ENCODE measurements at places on chromosomes 6 and 20.
A peak's percentile ranks its signal among the peaks of the same experiment; 100 is the strongest.

- DNase-seq = no peak
Observed at GRCh38 chr6:11330413-11330760, 97.9 kb upstream of the NEDD9 start.

DNA sequence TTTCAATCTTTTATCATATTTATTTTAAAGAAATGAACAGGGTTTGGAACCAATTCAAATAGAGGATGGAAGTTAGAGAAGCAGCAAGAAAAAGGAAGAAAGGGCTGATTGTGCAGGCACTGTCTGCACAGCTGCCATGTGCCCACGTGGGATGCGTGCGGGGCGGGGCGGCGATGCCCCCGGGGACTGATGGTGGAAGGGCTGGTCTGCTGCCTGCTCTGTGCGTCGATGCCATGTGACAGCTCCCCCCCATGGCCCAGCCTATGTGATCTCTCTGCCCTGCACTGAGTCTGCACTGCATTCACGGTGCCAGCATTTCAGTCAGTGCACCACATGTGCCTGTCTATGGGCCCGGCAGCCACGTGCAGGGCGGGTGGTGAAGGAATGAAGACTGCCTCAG is 96.4 kb downstream of the IRF4 start:
- no peak for DNase-seq

DNA sequence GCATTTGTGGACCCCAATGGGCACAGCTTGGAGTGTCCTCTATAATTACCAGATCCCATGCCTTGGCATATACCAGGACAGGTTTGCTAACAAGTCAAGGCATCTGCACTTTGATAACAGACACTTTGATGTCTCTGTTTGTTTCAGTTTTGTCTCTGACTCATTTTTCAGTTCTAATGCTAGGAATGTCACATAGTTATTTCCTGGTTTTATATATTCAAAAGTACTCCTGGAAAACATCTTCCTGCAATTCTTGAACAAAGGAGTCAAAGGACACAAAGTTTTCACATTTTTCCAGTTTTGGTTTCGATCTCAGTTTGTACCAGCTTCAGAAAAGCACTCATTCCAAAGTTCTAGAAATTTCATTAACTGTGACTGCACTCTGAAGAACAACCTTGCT is 188.1 kb downstream of the FOXC1 start:
- no peak for DNase-seq

DNA sequence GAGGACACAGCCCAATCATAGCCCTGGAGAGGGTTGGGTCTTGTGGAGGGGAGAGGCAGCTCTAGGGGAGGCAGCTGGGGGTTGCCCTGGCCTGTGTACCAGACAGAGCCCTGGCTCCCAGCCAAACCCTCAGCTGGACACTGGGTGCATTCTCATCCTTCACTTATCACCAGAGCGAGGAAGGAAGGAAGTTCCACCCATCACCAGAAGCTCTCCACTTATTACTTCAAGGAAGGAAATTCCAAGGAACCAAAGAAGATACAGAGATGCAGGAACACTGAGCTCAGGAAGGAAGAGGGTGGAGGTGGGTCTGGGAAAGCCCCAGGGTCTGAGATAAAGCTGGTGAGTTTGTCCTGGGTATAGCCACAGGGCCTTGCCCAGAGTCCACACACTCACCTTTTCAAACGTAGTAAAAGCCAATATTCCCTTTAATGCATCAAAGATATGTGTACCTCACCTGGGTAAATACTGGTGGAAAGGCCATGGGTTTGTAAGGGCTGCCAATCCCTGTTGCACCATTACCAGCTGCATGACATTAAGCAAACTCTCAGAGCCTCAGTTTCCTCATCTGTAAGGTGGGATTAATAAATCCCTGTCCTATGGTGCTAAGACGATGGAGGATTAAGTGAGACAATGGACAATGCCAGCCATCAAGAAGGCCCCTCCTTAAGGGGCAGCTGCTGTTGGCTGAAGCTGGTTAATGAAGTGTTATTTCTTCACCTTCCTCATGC is 109.7 kb upstream of the NAA20 start:
- no peak for DNase-seq

GRCh38 chr20:35776513-35777101 is 4.8 kb downstream of the PHF20 start:
- DNase-seq = no peak

GRCh38 chr6:118146584-118146983 is 239.5 kb downstream of the SLC35F1 start:
- no peak for DNase-seq

DNA sequence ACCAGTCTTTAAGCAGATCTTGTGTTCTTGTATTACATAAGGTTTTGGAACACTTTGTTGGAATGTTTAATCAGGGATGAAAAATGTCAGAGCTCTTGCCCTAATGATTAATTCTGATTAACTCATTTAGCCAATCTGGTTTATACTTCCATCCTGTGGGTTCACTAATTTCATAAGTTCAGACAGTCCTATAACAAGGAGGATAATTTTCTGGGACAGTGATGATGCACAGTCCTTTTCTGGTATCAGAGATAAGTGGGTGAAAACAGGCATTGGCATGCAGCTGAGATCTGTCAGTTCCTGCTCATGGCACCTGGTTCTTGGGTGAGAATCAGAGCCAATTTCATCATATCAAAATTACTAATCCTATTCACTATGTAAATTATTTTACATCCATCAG is 125.0 kb upstream of the LAMA2 start:
- DNase-seq = no peak

DNA sequence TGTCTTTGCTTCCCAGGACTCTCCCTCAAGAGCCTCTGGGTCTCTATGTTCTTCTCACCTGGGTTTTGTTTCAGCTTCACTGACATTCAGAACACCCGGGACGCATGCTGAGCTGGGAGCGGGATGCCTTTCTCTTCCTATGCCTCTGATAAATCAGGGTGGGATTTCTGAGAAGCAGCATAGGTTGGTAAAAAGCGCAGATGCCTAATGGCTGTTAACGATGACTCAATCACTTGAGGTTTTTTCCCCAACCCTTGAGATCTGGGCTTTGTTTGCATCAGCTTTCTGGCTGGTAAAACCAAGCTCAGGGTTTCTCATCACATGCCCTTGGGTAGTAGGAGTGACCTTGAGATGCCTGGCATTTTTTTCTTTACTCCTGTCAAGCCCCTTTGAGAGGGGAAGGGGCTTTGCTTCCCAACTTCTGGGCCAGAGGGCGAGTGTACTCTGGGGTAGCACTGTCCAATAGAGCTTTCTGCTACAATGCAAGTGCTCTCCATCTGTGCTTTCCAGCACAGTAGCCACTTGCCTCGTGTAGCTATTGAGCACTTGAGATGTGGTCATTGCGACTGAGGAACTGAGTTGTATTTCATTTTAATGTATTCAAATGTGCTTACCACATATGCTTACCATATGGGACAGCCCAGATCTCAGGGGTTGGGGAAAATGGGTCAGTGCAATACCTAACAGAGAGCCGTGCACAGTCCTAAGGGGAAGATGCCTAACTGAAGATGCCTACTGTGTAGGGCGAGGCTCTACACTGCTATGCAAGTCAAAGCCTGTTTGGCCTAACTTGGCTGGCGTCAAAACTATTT is 69.1 kb downstream of the PPP1R14C start:
- DNase-seq = no peak

DNA sequence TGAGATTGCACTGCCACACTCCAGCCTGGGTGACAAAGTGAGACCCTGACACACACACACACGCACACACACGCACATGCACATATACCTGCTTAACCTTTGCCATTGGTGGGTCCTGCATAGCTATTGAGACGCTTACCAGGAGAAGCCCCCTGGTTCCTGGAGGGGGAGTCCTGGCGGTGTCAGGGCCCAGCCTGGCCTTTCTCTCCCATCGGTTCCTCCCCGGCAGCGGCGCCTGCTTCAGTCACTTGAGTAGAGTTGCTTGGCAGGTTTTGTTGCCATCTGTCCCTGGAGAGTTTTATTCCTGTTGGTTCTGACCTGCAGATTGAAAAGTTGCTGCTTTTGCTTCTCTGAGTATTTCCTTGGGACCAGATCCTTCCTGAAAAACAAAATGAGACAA is 20.6 kb upstream of the FAM209A start:
- no peak for DNase-seq

- DNase-seq = no peak
Observed at GRCh38 chr6:35311390-35312075, 13.9 kb downstream of the DEF6 start.

DNA sequence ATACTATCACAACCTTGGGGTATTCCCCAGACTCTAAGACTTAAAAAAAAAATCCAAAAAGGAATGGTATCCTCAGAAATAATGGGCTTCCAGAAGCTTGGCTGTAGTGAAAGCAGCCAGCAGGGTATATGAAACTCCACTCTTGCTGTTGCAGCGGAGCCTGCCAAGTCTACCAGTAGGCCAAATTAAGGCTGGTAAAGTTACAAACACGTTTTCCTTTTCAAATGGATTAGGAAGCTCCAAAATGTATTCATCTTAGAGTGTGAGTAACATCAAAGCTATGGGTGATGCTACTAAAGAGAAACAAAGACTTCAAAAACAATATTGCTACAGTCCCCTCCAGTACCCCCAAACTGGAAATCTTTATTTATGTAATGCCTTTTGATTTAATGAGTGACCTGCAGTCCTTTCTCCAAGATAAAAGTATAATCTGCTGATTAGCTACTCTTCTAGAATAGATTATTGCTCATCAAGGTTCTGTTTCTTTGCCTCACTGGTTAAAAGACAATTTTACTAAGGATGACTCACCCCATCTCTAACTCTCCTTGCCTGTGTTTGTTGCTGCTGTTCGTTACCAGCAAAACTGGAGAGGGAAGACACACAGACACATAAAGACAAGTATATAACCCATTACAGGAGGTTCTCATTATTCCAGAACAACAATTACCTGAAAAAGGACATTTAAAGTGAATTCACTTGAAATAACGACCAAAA is 84.9 kb downstream of the BTBD9 start:
- no peak for DNase-seq

- DNase-seq = no peak
Observed at GRCh38 chr20:55472704-55473103, 532.6 kb downstream of the CBLN4 start.

- no peak for DNase-seq
Observed at GRCh38 chr6:98636941-98637340, 197.4 kb upstream of the POU3F2 start.

DNA sequence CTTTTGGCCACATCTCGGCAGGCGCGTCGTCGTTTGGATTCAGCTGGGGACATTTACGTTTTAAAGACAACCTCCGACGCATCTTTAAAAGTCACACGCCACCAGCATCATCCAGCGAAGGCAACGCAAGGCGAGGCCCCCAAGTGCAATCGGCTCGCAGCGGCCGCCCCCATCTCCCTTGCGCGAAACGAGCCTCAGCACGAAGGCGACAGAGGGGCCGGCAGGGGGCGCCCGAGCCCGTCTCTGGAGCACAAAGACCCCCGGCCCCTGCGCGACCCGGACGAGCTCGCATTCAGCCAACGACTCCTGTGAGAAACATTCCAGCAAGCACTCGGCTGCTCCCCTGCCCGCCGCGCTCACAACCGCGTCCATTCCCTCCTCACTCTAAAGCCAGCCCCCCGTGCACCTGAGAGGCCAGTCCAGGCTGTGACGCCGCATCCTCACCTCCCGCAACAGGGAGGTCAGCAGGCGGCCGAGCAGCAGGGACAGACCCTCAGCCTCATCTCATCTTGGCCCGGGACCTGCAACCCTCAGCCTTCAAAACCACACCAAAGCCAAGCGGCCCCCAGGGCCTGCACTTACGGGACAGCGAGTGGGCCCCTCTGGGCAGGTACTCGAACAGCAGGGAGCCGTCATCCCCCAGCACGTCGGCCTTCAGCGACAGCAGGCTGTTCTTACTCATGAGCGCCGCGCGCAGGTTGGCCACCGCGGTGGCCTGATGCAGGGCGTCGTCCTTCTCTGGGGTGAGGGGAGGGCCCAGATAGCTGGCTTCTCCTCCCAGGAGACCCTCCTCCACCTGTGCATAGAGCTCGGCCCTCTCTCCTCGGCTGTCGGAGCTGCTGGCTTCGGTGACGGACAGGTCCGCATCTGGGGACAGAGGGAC is 35.8 kb downstream of the SLC2A4RG start:
- DNase-seq = peak; percentile 47

- DNase-seq = no peak
Observed at GRCh38 chr6:145544041-145544440, 191.3 kb downstream of the EPM2A start.

DNA sequence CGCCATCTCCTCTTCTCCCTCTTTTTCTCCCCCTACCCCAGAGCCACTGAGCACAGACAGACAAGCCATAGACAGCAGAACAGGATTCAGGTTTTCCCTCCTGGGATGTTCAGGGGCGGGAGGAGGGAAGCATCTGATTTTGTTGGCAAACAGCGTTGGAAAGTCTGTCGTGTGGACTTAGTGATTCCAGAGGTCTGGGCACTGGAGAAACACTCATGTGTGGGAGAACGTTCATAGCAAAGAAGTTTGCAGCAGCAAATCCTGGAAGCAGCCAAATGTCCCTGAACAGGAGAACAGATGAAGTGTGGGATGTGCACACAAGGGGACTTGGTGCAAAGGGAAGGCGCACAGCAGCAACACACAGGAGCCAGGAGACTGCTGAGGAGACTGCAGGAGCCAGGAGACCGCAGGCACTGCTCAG is 264.1 kb upstream of the CDYL start:
- no peak for DNase-seq

DNA sequence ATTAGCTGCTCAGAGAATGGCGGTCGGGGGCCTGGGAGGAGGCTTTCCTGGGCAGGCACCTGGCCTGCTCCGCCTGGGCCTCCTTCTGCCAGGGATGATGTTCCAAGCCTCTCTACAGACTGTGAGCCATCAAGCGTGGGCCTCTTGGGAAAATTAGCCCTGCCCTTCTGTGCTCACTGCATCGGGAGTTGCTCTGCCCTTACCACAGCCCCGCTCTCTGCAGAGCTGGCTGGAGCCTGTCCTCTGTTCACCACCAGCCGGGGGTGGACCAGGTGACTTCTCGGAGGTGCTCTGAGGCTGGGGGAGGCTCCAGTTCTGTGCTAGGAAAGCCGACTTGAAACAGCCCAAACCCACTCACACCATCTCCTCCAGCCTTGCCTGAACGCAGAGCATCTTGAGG is 24.2 kb downstream of the MDGA1 start:
- DNase-seq = no peak

All from naive thymus-derived CD8-positive, alpha-beta T cell (primary cell).